Caco-2 (cell line): ENCODE measurements at places on chromosomes 3 and 15. TPM values are rescaled to one million over a fixed set of nuclear protein-coding genes. Genes with fewer than 3 reads are reported as not detected.

The TMCO5A gene
- total RNA-seq, result not detected in 2 replicates

The C3orf20 gene
- total RNA-seq, result 0.09 and 0.19 TPM in 2 replicates

The AADAC gene
- 0.57 and 1.1 TPM in 2 replicates for total RNA-seq

The RTP1 gene
- total RNA-seq, result not detected in 2 replicates

The FAM219B gene
- 73.7 and 75.4 TPM in 2 replicates for total RNA-seq

The CCDC33 gene
- total RNA-seq, result not detected in 2 replicates

The MUSTN1 gene
- 1.8 TPM in 1 of 2 replicates, not detected in the other for total RNA-seq

The UTS2B gene
- 0.19 and 0.52 TPM in 2 replicates for total RNA-seq

The DNAH1 gene
- 2.9 and 4.1 TPM in 2 replicates for total RNA-seq

The KNG1 gene
- 6.7 and 9.5 TPM in 2 replicates for total RNA-seq

The DAZL gene
- not detected in 2 replicates for total RNA-seq

DNA sequence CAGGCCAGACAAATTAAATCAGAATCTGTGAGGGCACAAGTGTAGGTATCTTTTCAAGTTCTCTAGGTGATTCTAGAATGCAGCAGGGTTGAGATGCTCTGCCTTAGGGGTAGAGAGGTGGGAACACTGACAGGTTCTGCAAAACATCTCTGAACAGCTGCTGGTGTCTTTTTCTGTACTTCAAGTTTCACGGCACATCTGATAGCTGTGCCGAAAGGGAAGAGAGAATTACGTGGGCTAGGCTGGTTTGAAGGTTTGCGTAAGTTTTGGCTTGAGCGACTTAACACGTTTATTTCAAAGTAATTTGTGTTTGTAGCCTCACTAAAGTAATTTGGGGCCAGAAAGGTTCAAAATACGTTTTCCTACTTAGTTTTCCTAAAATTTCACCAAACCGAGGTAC, 22.5 kb downstream of the PXK start:
- no peak for DNase-seq

DNA sequence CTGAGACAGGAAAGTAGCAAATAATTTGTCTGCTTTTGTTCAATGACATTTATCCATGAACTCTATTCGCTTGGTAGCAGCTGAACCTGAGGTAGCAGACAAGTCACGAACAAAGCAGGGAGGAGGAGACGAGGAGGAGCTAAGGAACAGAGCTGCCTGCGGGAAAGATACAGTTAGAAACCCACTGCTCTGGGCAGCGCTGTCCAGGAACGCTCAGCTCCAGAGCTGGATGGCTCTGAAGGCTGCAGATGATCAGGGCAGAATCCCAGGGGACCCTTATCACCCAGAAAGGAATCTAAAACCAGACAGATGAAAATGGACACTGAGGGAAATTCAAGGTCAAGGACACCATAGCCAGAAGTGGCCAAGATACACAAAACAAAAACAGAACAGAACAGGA, 257.8 kb downstream of the CD47 start:
- no peak for DNase-seq

GRCh38 chr3:26196781-26197180, 406.9 kb downstream of the OXSM start:
- DNase-seq, result no peak

DNA sequence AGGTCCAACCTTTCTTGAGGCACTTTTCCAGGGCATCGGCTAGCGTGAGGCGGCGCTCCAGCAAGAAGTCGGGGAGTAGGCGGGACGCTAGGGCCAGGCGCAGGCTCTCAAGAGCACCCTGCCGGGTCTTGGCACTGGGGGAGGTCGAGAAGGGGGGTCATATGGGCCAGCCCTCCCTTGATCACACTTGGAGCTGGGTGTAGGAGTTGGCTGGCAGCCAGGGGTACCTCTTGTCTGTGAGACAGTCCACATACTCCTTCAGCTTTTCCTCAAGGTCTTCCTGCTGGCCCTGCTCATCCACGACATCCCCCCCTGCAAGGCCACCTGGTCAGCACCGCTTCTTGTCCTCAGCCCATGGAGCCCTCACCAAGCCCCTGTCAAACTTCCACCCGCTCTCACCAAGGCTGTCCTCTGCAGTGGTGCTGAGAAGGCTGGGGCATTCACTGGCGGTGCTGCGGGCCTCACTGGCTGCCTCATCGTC, 2.0 kb downstream of the IFRD2 start:
- DNase-seq, result no peak

DNA sequence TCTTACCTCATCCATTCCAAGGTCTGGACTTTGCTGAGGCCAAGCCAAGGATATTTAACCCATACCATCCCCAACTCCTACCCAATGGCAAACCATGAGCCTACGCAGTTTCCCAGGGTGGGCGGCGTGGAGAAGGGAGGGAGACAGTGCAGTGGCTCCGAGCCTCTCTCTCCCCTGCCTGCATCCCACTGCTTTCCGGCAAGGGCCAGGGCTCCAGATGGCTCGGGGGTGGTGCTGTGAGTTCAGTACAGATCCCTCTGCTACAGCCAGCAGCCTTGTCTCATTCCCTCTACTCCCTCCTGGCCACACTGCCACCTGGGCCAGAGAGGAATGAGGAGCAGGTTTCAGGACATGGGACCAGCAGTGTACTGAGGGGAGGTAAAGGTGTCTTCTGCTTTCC, 44.3 kb upstream of the APEH start:
- no peak for DNase-seq

GRCh38 chr15:25169318-25169717, 214.5 kb downstream of the SNRPN start:
- DNase-seq, result no peak

DNA sequence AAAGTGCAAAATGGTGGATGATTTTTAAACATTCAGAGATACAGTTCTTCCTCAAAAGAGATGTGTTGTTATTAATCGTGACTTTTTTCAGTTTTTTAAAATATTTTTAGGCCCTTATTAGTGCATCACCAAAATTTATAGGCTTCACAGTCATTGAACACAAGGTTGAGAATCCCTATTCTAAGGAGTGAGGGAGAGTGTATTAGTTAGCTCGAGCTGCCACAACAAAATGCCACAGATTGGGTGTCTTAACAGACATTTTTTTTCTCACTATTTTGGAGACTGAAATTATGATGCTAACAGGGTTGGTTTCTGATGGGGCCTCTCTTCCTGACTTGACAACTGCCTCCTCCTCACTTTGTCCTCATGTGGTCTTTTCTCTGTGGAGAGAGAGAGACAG, 145.9 kb upstream of the TPRG1 start:
- DNase-seq, result no peak

- DNase-seq, result no peak
Observed at GRCh38 chr15:73081321-73081958, 29.2 kb downstream of the NEO1 start.

DNA sequence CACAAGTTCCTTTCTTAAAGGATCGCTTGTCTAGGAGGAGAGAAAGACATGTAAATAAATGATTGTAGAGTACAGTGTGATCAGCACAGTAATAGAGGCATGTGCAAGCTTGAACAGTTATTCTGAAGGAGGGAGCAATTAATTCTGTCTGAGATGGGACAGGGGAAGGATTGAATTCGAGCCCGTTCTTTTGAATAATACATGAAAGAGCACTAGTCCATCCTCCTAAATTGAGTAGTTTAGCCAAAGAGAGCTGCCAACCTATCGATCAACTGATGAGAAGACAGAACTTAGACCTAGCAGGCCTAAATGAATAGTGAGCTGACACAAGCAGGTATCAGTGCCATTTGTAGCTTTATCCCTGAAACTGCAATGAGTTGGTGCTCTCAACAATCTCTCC, 142.4 kb downstream of the ROBO2 start:
- no peak for DNase-seq

GRCh38 chr3:105516972-105517371, 150.3 kb downstream of the ALCAM start:
- DNase-seq, result no peak

GRCh38 chr3:134903837-134904236, 108.8 kb downstream of the EPHB1 start:
- DNase-seq, result no peak

- DNase-seq, result peak; percentile 82
Observed at GRCh38 chr15:31216215-31216911, 110.3 kb upstream of the KLF13 start.

DNA sequence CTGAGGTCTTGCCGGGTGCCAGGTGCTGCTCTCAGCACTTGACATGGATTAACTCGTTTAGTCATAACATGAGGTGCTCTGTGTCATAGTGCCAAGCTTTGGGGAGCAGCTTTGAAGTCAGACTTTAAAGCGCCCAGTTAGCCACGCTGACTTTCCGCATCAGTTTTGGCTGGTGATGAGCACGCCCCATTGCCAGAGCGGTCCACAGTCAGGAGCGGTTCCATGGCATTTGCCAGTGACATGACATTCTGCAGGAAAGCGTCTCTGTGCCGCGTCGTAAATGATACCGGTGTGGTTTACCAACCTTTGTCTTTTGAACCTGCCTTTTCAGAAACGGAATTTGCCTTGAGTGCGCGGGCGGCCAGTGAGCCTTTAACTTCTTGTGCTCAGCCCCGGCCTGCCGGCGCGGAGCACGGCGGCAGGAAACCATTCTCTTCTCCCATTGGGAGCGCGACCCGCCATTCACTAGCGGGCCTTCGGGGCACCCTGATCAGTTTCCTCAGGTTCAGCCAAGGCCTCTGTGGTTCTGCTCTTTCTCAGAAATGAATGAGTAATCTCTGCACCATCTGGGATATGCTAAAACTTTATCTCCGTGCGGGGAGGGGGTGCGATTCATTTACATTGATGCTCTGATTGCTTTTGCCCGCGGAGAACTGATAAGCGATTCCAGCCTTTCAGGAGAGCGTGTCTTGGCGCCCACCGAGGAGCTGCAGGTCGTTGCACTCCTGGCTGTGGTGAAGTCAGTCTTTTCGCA, 1.7 kb upstream of the SLC2A2 start:
- peak; percentile 80 for DNase-seq

DNA sequence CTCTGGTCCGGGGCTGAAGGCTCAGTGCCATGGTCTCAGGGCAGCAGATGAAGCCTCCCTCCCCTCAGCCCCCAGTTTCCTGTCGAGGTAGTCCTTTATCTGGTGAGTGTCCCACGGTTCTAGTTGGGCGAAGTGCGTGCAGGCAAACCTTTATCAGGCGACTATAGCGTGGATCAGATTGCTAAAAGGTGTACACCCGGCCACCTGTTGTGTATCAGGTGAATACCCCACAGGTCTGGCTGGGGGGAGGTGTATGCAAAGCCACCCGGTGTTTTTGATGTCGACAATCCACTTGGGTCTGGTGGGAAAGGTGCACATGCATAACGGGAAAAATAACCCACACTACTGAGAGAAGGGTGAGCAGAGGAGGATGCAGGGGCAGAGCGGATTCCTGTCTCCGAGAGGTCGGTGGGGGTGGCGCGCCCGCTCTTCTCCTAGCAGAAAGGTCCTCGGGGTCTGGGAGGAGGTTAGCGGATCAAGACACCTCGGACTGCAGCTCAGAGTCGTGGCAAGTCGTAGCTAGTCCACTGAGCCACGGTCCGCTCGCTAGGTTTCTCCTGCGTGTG, 507 bp downstream of the SLC12A6 start:
- no peak for DNase-seq

DNA sequence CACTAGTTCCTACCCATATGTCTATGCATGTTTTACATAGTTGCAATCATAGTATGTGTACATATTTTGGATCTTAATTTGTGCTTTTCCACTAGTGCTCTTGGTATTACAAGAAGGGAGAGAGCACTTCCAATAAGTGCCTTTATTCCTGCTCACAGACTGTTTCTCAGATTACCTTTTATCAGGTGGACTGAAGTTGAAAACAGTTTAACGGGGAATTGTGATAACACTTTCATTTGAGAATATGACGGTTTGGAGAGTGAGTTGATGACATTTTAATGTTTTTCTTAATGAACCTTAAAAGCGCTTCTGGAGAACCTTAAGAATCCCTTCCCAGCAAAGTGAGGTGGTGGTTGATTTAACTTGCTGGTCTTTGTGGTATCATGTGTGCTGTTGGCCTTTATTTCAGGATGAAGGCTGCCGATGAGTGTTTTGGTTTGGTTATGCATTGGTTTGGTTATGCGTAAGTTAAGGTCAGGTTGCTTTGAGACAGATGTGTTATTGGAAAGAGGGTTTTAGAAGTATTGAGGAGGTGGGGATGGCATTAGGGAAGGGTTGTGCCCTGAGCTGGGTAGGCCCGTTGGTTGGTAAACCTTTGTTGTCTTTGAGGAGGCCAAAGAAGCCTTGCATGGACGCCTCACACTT, 2.8 kb downstream of the EDEM1 start:
- DNase-seq, result no peak

GRCh38 chr15:53987480-53987879, 9.2 kb downstream of the UNC13C start:
- no peak for DNase-seq

- DNase-seq, result no peak
Observed at GRCh38 chr3:142892714-142893113, 3.8 kb upstream of the PCOLCE2 start.

GRCh38 chr3:35966629-35967464, 327.5 kb downstream of the ARPP21 start:
- no peak for DNase-seq

- DNase-seq, result peak; percentile 13
Observed at GRCh38 chr15:81336568-81336967, 12.6 kb upstream of the STARD5 start.

GRCh38 chr3:63343674-63344073, 65.6 kb downstream of the SYNPR start:
- no peak for DNase-seq

- DNase-seq, result no peak
Observed at GRCh38 chr3:13480340-13481318, 523 bp downstream of the HDAC11 start.

GRCh38 chr3:58490860-58491501, 915 bp upstream of the KCTD6 start:
- DNase-seq, result no peak

GRCh38 chr3:127206611-127207516, 13.9 kb downstream of the PRR23E start:
- no peak for DNase-seq

- no peak for DNase-seq
Observed at GRCh38 chr3:86416334-86416733, 574.6 kb downstream of the VGLL3 start.

DNA sequence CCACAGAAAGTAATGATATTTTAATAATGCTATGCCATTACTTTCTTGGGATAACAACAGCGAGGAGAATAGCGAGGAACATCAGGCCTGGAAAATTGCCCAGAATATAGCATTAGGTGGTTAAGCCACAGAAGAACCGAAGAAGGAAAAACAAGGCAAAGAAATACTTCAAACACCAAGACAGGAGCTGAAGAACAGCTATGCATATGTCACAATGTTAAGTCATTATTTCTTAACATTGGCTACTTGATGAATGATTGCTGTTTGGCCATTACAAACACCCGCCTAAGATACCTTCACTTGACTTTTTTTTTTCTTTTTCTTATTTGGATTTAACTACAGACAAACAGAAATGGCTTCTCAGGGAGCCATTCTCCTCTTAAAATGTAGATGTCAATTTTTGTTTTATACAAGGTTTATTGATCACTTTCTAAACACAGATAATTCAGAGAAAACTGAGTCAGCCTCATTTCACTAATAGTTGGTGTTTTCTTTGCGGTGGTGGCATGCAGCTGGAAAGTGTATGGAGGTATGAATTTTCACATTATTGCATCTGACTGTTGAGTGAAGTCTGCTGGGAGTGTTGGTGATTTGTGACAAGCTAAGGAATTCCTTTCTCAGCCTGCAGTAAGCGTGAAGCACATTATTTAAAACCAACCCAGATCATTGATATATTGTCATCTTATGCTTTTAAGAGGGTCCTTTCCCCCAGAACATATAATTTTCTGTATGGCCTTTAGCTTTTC, 705.7 kb upstream of the NR2F2 start:
- no peak for DNase-seq
